ENCODE measurements at places on chromosomes 16 and 17. TPM values are rescaled to one million over a fixed set of nuclear protein-coding genes. Genes with fewer than 3 reads are reported as not detected.

CEP20 gene
- total RNA-seq: 41.5 TPM

PRR15L gene
- total RNA-seq: not detected

ENPP7 gene
- not detected for total RNA-seq

NBR1 gene
- 52.2 TPM for total RNA-seq

KRTAP9-8 gene
- total RNA-seq: not detected

OTOP2 gene
- total RNA-seq: not detected

TMEM238L gene
- not detected for total RNA-seq

CARHSP1 gene
- total RNA-seq: 259 TPM

KRT17 gene
- 10,873 TPM for total RNA-seq

All from hair follicular keratinocyte (primary cell).